ENCODE measurements at places on chromosomes 6 and 20.

DNA sequence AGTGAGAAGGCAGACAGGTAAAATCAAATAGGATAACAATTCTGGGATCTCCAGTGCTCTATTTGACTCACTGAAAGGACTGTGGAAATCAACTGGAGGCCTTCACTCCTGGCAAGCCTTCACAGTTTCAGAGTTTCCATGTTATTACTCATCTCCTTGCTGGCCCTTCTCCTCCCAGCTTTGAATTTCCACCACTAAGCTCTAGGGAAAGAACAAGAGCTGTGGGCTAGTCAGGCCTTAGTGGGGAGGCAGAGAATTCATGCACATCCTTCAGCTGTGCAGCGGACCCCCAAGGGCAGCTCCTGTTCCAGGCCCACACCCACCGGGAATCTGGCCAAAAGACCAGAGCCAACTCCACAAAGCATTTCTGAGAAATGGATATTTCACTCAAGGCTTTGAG lies 26.0 kb downstream of the MYLIP start:
- DNase-seq: no peak

DNA sequence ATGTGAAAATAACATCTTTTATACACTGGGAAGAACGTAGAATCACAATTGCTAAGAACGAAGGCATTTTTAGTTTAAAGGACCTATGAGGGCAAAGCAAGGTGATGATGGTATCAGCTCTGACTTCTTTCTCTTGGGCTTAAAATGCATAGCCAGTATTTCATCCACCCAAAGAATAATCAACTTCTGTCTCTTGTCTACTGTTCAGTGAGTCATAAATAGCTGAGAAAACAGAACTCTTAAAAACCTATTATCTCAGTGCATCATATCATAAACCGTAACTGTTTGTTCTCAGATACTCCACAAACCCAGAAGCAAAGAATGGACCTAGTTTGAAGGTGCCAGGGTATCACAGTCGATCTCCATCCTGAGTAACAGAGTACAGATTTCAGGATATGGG lies 5.2 kb downstream of the PHF10 start:
- no peak for DNase-seq

GRCh38 chr6:39950125-39950720 lies 16.0 kb upstream of the MOCS1 start:
- no peak for DNase-seq

DNA sequence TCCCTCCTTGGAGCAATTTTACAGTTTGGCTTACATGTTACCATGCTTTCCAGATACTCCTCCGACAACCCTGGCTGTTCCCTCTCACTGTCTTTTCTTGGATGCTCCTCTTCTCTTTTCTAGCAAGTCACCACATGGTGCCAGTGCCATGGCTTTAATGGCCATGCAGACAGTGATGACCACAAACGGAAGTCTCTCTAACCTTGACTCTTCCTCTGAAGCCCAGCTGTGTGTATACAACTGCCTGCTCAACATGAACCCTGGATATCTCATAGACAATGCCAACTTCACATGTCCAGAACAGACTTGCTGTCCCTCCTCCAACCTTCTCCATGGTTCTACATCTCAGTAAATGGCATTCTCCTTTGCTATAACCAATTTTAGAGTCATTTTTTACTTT lies 49.8 kb upstream of the NEDD9 start:
- DNase-seq: no peak

DNA sequence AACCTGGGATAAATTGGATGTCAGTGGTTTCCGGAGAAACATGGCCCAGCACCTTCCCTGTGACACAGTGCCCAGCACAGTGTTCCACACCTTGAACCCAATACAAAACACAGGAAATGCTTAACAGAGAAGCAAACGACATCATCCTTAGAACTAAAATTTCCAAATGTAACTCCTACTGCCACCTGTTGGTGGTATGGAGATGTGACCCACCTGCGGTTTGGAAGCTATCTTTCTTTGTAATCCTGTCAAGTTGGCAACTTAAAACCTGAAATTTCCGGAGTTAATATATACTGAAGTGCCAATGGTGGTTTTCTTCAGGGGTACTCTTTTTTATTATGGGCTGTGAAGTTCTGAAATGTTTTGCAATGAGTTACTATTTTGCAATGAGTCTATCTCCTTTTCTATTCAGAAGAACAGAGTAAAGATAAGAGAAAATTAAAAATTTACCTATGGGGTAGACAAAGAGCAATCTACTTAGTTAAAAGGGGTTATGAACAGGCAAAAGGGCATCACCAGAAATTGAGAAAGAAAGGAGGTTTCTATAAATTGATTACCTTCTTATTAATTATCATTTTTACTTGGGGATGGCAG lies 658.8 kb downstream of the PTPRT start:
- no peak for DNase-seq

DNA sequence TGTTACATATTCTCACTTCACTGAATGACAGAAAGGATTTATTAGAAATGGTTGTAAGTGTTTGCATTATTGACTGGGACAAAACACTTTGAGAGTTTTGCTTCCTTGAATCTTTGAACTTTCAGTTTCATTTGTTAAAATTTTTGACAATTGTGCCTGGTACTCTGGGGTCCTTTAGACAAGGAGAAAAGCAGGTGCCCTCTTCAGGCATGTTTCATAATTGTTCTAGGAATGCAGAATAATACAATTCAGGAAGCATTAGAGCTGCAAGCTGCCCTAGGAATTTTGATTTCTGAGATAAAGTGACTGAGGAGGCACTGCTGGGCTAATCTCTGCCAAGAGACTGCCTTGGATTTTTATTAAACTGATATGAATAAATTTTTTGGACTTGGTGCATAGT lies 49.7 kb downstream of the TOP1 start:
- no peak for DNase-seq
